ENCODE measurements at places on chromosomes 16 and 17.

DNA sequence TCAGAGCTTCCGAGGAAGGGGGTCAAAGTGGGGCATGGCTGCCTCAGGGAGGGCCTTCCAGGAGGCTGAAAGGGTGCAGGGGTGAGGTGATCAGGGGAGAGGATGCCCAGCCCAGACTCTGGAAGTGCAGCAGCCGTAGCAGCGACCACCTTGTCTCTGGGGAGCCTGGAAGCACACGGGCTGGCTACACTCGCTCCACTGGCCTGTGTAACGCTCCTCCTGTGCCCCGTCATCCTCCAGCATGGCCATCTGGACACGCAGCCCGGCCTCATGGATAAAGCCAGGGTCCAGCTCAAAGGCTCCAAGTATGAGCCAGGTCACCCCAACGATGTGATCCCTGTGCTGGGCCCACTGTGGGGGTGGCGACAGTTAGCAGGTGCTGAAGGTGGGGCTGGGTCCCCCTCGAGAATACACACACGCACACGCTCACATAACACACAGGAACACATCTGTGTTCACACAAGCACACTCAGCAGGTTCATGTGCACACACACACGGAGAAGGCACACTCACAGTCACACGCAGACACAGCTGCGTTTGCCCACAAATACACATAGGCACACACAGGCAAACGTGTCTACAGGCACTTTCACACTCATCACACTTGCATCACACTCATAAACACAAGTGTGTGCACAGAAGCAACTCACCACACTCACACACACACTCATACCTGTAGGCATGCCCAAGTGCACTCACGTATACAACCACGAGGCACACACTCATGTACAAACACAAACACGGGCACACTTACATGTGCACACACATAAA is 19.3 kb downstream of the POLR3K start:
- DNase-seq, result no peak

- no peak for DNase-seq
Measured at GRCh38 chr16:87996962-87997880, 46.0 kb downstream of the BANP start.

DNA sequence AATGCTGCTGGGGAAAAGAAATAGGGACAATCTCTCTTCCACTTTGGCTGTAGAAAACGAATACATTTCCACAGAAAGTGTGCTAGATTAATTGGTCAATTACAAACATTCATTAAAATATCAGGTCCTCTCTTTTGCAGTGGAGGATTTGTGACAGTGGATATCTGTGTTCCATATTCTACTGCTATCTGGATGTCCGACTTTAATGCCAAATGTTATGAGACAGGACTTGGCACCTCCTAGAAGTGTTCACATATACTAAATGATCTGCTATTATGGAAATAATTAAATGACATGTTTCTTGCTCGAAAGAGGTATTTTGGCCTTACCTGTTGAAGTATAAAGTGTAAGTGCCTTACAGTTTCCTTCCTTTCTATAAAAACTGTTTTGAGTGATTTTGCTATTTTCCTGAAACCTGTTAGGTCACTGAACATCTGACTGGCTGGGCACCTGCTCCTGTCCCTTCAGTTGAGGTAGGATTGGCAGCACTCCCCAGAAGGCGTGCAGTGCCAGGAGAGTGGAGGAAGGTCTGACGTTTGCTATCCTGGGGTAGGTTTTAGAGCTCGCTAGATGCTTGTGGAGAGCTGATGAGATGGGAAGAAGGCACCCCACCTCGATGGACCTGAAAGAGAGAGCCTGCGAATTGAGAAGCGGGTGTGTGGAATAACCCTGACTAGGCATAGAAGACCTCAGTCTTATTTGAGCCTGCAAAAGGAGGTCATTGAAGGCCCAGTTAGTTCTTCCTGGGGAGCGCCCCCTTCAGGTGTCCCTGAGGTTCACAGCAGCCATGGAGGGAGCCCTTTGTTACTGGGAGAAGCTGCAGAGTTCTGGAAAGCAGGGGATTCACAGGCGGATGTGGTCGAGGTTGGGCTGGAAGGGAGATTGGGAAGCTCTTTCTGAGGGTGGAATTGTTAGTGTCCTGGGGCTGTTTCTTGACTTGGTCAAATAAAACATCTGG is 159.4 kb upstream of the ZNF267 start:
- no peak for DNase-seq

GRCh38 chr17:38742411-38743308 is 5.5 kb downstream of the PCGF2 start:
- no peak for DNase-seq

GRCh38 chr17:74392848-74393247 is 25.5 kb downstream of the GPR142 start:
- DNase-seq, result no peak

DNA sequence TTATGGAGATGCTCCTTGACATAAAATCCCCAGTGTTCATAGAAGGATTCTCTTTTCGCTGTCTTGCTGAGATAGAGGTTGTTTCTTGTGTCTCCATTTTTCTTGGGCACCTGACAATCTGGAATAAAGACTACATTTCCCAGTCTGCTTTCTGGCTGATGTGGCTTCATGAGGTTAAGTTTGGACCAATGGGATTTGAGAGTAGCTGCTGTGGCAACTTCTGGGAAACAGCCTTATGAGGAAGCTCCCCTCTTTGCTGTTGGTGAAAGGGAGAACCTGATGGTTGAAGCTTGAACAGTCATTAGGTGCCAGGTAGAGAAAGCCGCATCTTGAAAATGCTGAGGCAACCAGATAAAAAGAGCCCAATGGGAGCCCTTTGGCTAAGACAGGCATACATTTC is 24.4 kb downstream of the HS3ST4 start:
- DNase-seq, result no peak

GRCh38 chr17:8629371-8630226 is 926 bp downstream of the MYH10 start:
- DNase-seq, result no peak

GRCh38 chr16:90048737-90049330 is 28.3 kb downstream of the PRDM7 start:
- no peak for DNase-seq

GRCh38 chr16:85296859-85297660 is 184.8 kb upstream of the CIBAR2 start:
- DNase-seq, result peak; percentile 62

GRCh38 chr16:28821874-28822519 is 802 bp upstream of the ATXN2L start:
- DNase-seq, result no peak

- DNase-seq, result no peak
Measured at GRCh38 chr17:16513873-16514272, 21.9 kb upstream of the LRRC75A start.

DNA sequence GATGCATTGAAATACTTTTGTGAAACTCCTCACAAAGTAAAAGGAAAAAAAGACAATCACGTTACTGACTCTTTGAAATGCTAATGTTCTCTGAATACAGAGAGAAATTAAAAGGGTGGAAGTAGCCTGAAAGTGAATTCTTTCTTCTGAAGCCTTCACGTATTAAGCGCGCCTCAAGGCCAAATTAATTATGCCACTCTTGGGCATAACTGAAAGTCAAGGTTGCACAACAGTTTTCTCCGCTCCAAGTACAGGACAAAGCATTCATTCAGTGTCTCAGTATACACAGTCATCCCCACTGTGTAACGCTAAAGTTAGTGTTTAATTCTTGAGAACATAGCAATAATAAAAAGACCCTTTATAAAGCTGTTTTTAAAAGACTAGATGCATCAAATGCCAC is 21.5 kb downstream of the PARN start:
- DNase-seq, result no peak

DNA sequence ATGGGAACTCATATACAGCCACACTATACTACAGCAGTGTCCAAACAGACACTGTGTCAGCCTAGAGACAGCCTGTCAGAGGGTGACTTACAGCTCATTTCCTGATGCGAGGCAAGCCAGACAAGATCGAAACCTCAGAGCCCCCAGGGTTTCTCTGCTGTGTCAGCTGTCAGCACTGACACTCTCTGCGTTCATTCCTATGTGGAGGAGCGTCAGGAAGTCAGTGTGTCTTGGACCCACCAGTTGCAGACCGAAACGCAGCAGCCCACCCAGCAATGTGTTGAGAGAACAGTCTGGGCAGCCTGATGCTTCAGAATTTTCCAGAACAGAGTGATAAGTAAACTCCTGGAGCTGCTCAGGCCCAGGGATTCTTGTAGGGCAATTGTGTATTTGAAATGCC is 20.6 kb upstream of the MAPT start:
- no peak for DNase-seq

DNA sequence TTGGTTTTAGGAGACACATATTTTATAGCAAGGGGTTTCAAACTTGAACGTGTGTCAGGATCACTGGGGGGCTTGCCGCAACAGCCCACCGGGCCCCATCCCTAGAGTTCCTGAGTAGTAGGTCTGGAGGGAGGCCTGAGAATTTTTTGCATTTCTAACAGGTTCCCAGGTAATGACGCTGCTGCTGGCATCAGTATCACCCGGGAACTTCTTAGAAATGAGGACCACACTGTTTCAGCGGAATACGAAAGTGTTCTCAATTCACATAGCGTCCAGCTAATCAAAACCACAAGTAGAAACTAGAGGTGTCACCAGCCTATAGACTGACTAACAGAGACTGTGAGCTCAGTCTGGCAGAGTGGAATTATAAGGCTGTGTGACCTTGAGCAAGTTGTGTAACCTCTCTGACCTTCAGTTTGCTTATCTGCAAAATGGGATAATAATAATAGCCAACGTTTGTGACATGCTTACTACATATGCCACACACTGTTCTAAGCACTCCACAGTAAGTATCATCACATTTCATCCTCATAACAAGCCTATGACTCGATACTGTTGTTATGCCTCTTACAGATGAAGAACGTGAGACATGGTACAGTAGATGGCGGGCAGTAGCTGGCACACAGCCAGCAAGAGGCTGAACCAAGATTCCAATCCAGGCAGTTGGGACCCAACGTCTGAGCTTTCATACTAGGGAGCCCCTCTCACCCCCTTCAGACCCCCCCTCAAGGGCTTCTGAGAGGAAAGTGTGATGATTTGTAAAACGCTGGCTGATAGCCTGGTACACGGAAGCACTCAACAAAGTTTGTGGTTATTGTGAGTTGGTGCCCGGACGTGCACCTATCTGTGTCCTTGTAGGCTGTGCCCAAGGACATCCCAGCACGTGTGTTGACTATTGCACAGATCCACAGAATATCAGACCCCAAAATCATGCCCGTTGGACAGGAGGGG is 4.6 kb upstream of the ICAM2 start:
- DNase-seq, result no peak

DNA sequence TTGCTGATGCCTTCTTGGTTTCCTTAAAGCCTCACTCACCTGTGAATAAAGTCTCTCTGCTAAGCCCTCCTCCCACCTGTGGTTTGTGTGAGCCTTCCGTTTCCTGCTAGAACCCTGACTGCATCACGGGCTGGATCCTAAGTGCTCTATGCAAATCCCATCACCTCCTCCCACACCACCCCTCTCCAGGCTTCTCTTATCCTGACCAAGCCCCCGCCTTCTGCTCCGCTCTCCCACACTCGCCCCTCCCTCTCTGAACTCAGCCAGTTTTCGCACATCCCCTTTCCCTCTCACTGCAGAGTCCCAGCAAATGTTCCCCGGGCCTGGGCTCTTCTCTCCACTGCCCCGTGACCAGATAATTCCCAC is 51.8 kb downstream of the PIMREG start:
- DNase-seq, result peak; percentile 13

DNA sequence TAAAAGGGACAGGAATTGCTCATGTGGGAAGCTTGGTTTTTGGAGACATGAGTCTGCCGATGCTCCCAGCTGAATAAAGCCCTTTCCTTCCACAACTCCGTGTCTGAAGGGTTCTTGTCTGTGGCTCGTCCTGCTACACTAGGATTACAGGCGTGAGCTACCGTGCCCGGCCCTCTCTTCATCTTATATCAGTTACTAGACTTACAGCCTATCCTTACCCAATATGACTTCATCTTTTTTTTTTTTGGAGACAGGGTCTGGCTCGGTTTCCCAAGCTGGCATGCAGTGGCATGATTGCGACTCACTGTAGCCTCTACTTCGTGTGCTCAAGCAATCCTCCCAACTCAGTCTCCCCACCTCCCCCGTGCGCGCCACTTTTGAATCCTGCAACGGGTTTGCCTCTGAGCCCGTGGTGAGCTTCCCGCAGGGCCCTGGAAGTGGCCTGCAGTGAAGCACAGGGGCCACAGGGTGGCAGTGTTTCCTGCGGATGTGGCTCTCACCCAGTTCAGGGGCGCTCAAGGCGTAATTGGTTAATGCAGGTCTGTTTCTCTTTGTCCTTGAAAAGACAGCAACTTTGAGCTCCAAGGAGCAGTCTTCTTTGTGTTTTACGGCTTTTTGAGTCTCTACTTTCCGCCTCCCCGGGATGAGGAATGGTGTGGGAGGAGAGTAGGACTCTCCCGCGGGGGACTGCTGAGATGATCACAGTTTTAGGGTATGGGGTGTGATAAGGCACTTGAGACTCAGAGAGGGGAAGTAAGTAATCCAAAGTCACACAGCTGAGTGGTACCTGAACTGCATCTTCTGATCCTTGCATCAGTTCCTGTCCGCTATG is 22.7 kb upstream of the GPRC5B start:
- DNase-seq, result peak; percentile 52

DNA sequence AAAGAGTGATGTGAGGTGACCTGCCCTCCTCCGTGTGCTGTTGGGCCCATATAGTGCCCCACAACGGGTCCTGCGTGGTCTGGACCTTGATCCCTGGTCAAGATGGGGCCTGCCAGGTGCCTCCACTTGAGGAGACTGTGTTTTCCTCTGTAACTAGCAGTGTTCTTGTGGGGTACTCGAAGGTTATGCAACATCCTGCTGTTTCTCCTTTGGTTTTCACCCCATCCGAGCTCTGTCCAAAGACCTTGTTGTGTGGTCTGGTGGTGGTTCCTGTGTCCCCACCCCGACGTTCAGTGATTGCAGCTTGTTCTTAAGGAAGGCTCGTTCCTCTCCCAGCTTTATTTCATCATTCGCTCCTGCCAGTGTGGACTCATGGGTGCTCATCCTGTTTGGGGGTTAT is 38.7 kb upstream of the ZNF750 start:
- no peak for DNase-seq

GRCh38 chr16:70728150-70728549 is 42.3 kb upstream of the MTSS2 start:
- DNase-seq, result no peak

GRCh38 chr17:33474789-33475188 is 181.7 kb upstream of the ASIC2 start:
- no peak for DNase-seq

GRCh38 chr17:27209316-27209715 is 84.6 kb upstream of the WSB1 start:
- DNase-seq, result no peak

DNA sequence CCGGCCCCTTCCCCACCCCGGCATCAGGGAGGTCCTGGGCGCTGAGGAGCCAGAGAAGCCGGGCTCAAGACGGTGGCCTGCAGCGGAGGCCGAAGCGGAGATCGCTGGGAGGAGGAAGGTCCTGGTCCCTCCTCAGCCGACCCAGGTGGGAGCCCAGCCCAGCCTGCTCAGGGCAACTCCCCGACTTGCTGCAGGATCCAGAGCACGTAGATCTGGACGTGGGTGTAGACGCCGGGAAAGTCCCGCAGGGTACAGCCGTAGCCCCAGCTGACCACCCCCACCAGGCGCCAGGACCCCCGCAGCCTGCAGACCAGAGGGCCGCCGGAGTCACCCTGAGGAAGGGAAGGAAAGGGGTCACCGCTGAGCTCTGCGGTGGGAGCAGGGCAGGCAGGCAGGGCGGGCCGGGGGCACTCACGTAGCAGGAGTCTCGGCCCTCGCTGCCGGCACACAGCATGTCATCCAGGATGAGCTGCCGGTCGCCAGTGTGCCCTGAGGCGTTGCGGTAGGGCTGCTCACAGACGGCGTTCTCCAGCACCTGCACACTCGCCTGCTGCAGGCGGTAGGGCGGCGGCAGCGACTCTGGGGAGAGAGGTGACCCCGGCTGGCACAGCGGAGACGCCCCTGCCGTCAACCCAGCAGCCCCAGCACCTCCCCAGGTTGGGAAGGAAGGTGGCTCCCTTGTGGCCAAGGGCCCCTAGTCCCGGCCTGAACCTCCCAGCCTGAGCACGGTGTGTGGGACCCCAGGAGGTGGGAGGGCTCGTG is 5.4 kb downstream of the TPSD1 start:
- no peak for DNase-seq
